ENCODE measurements at places on chromosomes 4 and X. TPM values are rescaled to one million over a fixed set of nuclear protein-coding genes. Genes with fewer than 3 reads are reported as not detected.

The DCX gene
- not detected for total RNA-seq

The UGT2B17 gene
- total RNA-seq = 0.23 TPM

The MGAT4D gene
- not detected for total RNA-seq

The CDS1 gene
- total RNA-seq = 13.9 TPM

The CDKL2 gene
- not detected for total RNA-seq

GRCh38 chrX:73563738-73564068 is 706 bp downstream of the CHIC1 start:
- H3K4me3 ChIP-seq = peak overlapping the region; percentile 50
- no peak for DNase-seq
- H3K27ac ChIP-seq = peak overlapping the region; percentile 79

DNA sequence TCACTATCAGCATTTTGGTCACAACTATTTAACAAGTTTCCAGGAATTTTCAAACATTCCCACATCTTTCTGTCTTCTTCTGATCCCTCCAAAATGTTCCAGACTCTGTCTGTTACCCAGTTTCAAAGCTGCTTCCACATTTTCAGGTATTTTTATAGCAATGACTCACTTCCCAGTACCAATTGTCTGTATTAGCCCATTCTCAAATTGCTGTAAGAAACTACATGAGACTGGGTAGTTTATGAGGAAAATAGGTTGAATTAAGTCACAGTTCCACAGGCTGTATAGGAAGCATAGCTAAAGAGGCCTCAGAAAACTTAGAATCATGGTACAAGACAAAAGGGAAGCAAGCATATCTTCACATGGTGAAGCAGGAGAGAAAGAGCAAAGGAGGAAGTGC is 475.0 kb upstream of the PCDH7 start:
- H3K4me1 ChIP-seq = no peaks in the 10 kb centered on the region
- no peaks in the 10 kb centered on the region for H3K27me3 ChIP-seq
- no peak overlapping the region for H3K4me3 ChIP-seq
- no peaks in the 10 kb centered on the region for H3K36me3 ChIP-seq
- DNase-seq = no peak

- no peaks in the 10 kb centered on the region for H3K36me3 ChIP-seq
- DNase-seq = no peak
- H3K4me3 ChIP-seq = no peak overlapping the region
- H3K27ac ChIP-seq = no peak overlapping the region
- no peaks in the 10 kb centered on the region for H3K4me1 ChIP-seq
These were observed 86.6 kb downstream of the STK32B start for GRCh38 chr4:5137927-5138326.

DNA sequence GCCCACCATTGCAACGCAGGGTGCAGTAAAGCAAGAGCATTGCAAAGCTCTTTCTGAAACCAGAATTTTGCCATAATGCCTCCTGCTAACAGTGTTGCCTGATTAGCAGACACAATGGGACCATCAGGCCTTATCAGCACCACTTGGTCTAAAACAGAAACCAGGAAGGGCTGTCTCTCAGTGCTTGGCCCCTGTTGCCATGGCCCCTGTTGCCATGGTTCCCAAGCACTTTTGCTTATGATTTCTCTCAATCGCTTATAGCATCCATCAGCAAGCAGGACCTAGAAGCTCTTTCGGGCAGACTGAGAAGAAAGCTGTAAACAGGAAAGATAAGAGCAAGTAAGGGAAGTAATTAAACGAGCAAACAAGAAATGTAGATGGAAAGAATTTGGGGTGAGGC is 36.8 kb downstream of the RTL5 start:
- H3K27ac ChIP-seq = no peak overlapping the region
- DNase-seq = no peak
- H3K4me3 ChIP-seq = no peak overlapping the region
- H3K27me3 ChIP-seq = no peaks in the 10 kb centered on the region

GRCh38 chr4:92183825-92184224 is 119.9 kb upstream of the GRID2 start:
- no peak overlapping the region for H3K4me3 ChIP-seq
- no peaks in the 10 kb centered on the region for H3K27me3 ChIP-seq
- DNase-seq = no peak
- no peaks in the 10 kb centered on the region for H3K4me1 ChIP-seq

DNA sequence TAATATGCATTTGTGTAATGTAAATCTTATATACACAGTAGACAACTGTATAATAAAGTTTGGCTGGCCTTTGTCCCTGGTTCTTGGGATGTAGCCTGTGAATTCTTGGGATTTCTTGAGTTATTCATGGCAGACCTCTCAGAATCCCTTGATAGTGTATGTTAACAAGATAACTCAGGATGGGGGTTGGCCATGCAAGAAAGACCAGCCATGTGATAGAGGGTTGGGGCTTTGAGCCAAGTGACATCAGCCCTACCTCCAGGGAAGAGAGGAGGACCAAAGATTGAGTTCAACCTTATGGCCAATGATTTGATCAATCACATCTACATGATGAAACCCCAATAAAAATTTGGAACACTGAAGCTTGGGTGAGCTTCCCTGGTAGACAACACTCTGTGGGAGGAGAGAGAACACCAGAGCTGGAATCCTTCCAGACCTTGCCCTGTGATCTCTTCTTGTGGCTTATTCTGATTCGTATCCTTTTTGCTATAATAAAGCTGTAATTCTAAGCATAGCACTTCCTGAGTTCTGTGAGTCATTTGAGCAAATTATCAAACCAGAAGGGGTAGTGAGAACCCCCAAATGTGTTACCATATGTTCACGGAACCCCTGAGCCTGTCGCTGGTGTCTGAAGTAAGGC is 11.3 kb downstream of the SLC2A9 start:
- no peak overlapping the region for H3K27ac ChIP-seq
- H3K36me3 ChIP-seq = no peaks in the 10 kb centered on the region
- H3K4me3 ChIP-seq = no peak overlapping the region
- no peak for DNase-seq

GRCh38 chrX:86133761-86134160 is 14.5 kb upstream of the DACH2 start:
- no peaks in the 10 kb centered on the region for H3K4me1 ChIP-seq
- DNase-seq = no peak
- H3K36me3 ChIP-seq = no peaks in the 10 kb centered on the region
- H3K27me3 ChIP-seq = no peaks in the 10 kb centered on the region
- H3K4me3 ChIP-seq = no peak overlapping the region

DNA sequence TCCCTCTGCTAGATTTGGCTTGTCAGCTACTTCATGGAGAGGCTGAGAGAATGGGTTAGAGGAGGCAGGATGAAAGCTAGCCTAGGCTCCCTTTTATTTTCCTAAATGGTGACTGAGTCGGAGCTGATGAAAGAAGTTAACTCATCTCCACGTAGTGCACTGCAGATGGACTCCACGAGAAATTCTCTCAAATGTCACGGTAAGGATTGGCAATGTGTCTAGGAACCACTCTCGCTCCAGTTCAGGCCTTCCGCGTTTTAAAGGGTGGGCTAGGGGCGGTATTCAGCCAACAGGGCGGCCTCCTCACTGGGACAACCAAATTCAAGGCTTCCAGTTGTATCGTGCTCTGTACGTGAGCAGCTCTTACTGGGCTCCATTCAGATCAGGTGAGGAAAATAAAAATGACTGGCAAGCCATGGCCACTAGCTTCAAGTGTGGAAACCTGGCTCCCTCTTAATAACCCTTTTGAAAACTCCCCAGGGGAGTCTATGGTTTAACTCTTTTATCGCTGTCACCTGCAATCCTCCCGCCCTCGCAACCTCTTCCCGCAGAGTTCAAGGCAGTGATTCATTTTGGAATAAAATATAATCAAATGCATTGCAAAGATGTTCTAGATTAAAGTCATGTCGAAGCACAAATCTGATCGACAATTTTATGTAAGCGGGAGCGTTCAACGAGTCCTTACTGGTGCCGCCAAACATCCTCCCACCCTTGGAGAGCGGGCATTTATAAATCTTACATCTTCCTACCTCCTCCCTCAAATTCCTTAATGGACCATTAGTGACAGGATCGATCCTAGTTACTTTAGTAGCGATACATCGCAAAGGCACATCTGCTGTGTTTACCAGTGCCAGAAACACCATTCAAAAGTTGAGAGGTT is 1.2 kb downstream of the SPOCK3 start:
- H3K27ac ChIP-seq = peak overlapping the region; percentile 61
- no peaks in the 10 kb centered on the region for H3K27me3 ChIP-seq
- H3K36me3 ChIP-seq = no peaks in the 10 kb centered on the region
- H3K4me3 ChIP-seq = peak overlapping the region; percentile 35
- no peaks in the 10 kb centered on the region for H3K4me1 ChIP-seq

DNA sequence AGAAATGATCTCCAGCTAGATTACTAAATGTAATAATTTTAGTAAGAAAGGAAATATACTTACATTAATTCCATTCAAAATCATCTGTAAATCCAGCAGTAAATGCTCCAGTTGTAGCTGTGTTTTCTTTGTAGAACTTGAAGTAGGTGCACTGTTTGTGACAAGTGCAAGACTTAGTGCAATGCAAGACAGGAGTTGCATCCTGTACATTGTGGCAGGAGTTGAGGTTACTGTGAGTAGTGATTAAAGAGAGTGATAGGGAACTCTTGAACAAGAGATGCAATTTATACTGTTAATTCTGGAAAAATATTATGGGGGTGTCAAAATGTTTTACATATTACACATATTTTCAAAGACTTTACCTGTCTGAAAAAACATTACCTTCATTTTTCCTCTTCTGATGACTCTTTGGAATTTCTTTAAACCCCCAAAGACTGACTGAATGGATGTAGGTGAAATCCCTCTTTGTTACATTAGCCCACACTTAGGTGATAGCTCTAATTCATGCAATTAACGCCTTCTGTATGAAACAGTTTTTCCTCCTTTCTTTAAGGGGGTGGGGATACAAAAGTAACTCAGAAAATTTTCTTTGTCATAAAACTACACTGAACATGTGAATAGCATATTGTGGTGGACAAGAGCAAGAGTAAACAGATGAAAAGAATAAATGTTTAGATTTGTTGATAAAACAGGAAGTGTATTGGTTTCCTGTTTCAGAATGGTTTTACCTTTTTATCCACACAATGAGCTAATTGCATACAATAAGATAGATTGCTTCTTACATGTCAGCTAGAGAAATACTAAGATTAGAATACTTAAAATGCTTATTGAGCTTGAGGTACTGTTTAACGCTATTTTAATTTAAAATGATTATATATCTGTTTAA is at the start of gene IL2:
Gene IL2 (minus strand): TSS at position 495 of the 886 bp plus-strand sequence. CDS start 285 bp downstream, at position 210.
- H3K4me1 ChIP-seq = no peaks in the 10 kb centered on the region
- no peaks in the 10 kb centered on the region for H3K36me3 ChIP-seq
- no peak for DNase-seq
- no peaks in the 10 kb centered on the region for H3K27me3 ChIP-seq
- H3K27ac ChIP-seq = no peak within 1 kb of the TSS

- no peak for DNase-seq
- H3K27ac ChIP-seq = no peak overlapping the region
- H3K27me3 ChIP-seq = no peaks in the 10 kb centered on the region
- H3K4me3 ChIP-seq = no peak overlapping the region
- no peaks in the 10 kb centered on the region for H3K36me3 ChIP-seq
- H3K4me1 ChIP-seq = no peaks in the 10 kb centered on the region
These were observed 25.0 kb downstream of the CCNQ start for GRCh38 chrX:153573984-153574383.

- no peaks in the 10 kb centered on the region for H3K36me3 ChIP-seq
- no peak for DNase-seq
- H3K27ac ChIP-seq = no peak overlapping the region
- no peaks in the 10 kb centered on the region for H3K4me1 ChIP-seq
- H3K27me3 ChIP-seq = no peaks in the 10 kb centered on the region
These were observed 253.5 kb downstream of the PCDH10 start for GRCh38 chr4:133402616-133403015.

GRCh38 chrX:8657883-8658282 is 74.1 kb downstream of the ANOS1 start:
- H3K36me3 ChIP-seq = no peaks in the 10 kb centered on the region
- no peak for DNase-seq
- H3K4me3 ChIP-seq = no peak overlapping the region
- no peaks in the 10 kb centered on the region for H3K4me1 ChIP-seq
- H3K27ac ChIP-seq = no peak overlapping the region

All from prostate gland (tissue), 2 donors.